ENCODE measurements at places on chromosomes 5 and 9. TPM values are rescaled to one million over a fixed set of nuclear protein-coding genes. Genes with fewer than 3 reads are reported as not detected.

GRCh38 chr9:89036891-89037290 is 45.6 kb downstream of the S1PR3 start:
- no peak overlapping the region for H3K27ac ChIP-seq
- no peak overlapping the region for H3K4me3 ChIP-seq

GRCh38 chr9:129007035-129007765 is 20.9 kb downstream of the SH3GLB2 start:
- H3K36me3 ChIP-seq: peaks cover 4% of the 10 kb centered on the region
- H3K27ac ChIP-seq: no peak overlapping the region
- no peak overlapping the region for H3K4me3 ChIP-seq
- H3K4me1 ChIP-seq: no peaks in the 10 kb centered on the region

- H3K4me1 ChIP-seq: peaks cover 4% of the 10 kb centered on the region
- H3K27ac ChIP-seq: no peak overlapping the region
- no peak overlapping the region for H3K4me3 ChIP-seq
- no peak for DNase-seq
- H3K27me3 ChIP-seq: no peaks in the 10 kb centered on the region
Observed at GRCh38 chr5:60961685-60962084, 16.7 kb downstream of the NDUFAF2 start.

The IL3 gene
- 69.7 TPM for total RNA-seq

- no peak for DNase-seq
- H3K4me1 ChIP-seq: no peaks in the 10 kb centered on the region
- no peak overlapping the region for H3K27ac ChIP-seq
- H3K36me3 ChIP-seq: no peaks in the 10 kb centered on the region
- H3K4me3 ChIP-seq: no peak overlapping the region
Observed at GRCh38 chr5:178106556-178107239, 6.6 kb upstream of the N4BP3 start.

DNA sequence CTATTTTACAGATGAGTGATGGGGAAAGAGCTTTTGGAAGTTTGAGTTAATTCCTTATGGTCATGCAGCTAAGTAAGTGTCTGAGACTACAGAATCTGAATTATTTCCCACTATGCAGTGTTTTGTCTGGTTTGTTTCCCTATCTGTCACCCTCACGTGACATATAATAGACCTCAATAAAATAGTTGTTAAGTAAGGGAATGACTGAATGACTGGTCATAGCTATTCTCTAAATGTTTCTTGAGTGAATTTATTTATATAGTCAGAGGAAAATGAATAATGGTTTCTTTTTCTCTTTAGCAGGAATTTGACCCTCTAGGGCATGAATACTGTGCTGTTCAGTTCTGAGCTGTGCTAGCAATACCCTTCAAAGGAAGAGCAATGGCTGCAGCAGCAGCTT is 10.3 kb downstream of the TRIM32 start:
- H3K4me3 ChIP-seq: no peak overlapping the region
- peaks cover 14% of the 10 kb centered on the region for H3K36me3 ChIP-seq
- peaks cover 13% of the 10 kb centered on the region for H3K4me1 ChIP-seq

- DNase-seq: no peak
- H3K27me3 ChIP-seq: no peaks in the 10 kb centered on the region
- H3K27ac ChIP-seq: no peak overlapping the region
- no peaks in the 10 kb centered on the region for H3K4me1 ChIP-seq
- H3K36me3 ChIP-seq: no peaks in the 10 kb centered on the region
Observed at GRCh38 chr5:60350794-60351193, 349.2 kb downstream of the DEPDC1B start.

DNA sequence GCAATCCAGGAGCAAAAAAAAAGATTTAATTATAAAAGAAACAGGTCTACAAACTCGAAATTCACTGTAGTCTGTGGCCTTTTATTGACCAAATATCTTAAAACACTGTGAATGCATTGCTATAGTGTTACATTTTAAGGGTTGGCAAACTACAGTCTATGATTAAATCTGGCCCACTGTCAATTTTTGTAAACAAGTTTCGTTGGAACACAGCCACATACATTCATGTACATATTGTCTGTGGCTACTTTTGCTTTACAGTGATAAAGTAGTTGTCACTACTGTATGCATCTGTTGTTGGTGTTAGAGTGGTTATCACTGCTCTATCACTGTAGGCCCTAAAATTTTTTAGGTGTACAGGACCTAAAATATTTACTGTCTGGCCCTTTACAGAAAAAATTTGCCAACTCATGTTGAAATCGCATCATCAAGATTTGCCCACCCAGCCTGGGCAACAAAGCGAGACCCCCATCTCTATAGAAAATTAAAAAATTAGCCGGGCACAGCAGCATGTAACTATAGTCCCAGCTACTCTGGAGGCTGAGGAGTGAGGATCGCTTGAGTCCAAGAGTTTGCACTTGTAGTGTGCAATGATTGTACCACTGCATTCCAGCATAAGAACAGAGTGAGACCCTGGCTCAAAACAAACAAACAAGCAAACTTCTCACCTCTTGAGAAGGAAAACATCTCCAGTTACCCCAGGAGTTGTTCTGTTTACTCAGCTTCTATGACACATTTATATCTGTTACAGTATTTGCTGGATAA is 89.0 kb downstream of the ERBIN start:
- peaks cover 9% of the 10 kb centered on the region for H3K36me3 ChIP-seq
- no peak for DNase-seq
- H3K4me3 ChIP-seq: no peak overlapping the region
- H3K4me1 ChIP-seq: peaks cover 17% of the 10 kb centered on the region
- H3K27ac ChIP-seq: no peak overlapping the region

DNA sequence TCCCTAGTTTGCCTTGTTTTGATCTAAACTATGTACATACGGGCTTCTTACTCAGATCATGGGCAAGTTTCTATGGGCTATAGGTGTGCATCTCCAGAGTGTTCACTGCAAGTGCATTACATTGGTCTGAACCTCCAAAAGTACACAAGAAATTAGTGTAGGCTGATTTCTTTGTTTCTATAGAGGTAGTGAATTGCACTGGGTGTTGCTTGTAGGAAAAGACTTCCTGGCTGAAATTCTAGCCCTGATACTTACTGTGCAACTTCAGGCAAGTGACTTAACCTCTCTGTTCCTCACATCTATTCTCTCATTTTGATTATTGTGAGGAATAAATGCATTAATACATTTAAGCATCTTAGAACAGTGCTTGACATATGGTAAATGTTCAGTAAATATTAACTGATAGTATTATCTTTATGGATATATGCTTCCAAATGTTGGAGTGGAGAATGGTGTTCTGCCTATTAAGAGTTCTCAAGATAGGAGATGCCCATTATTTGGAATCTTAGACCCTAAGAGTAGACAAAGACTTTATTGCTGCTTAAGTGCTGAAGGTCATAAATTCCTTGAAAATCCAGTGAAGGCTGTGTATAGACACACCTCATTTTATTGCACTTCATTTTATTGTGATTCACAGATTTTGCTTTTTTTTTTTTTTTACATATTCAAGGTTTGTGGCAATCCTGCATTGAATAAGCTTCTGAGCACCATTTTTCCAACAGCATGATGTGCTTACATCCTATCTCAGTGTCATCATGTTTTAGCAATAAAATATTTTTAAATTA is 38.4 kb upstream of the TLR4 start:
- no peaks in the 10 kb centered on the region for H3K27me3 ChIP-seq
- H3K36me3 ChIP-seq: no peaks in the 10 kb centered on the region
- no peak overlapping the region for H3K4me3 ChIP-seq
- no peaks in the 10 kb centered on the region for H3K4me1 ChIP-seq
- H3K27ac ChIP-seq: no peak overlapping the region

The ITGA2 gene
- 2.7 TPM for total RNA-seq
